ENCODE measurements at places on chromosomes 3 and 15. TPM values are rescaled to one million over a fixed set of nuclear protein-coding genes. Genes with fewer than 3 reads are reported as not detected.

Gene SAMMSON
- not detected for polyA plus RNA-seq

- no peaks in the 10 kb centered on the region for H3K36me3 ChIP-seq
- H3K4me3 ChIP-seq: no peak overlapping the region
- no peak for DNase-seq
- no peak overlapping the region for H3K27ac ChIP-seq
These were observed 372.0 kb downstream of the GABRG3 start for GRCh38 chr15:27342991-27343390.

DNA sequence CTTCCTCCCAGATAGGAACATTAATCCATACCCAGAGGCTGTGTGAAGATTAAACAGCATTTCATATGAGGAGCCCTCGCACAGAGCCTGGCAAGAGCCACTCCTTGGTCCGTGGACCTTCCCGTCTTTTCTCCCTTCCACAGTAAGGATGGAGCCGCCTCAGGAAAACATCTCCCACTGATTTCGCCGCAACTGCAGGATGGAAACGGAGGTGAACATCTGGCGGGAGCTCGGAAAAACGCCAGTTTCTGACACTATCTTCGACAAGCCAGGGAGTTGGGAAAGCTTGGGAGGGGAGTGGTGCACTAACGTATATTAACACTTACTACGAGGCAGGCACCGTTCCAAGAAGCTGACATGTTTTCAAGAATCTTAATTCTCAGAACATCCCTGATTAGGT is 157.9 kb downstream of the XXYLT1 start:
- no peak overlapping the region for H3K27ac ChIP-seq
- H3K36me3 ChIP-seq: no peaks in the 10 kb centered on the region
- H3K27me3 ChIP-seq: no peaks in the 10 kb centered on the region
- peaks cover 8% of the 10 kb centered on the region for H3K4me1 ChIP-seq
- no peak overlapping the region for H3K4me3 ChIP-seq

Gene CKMT1A
- polyA plus RNA-seq: not detected

Gene BNC1
- not detected for polyA plus RNA-seq

All from naive B cell (primary cell).